ENCODE measurements at places on chromosomes 13 and 19.
A peak's percentile ranks its signal among the peaks of the same experiment; 100 is the strongest.

GRCh38 chr13:35478271-35479037 lies 2.0 kb upstream of the MAB21L1 start:
- peak; percentile 22 for DNase-seq

DNA sequence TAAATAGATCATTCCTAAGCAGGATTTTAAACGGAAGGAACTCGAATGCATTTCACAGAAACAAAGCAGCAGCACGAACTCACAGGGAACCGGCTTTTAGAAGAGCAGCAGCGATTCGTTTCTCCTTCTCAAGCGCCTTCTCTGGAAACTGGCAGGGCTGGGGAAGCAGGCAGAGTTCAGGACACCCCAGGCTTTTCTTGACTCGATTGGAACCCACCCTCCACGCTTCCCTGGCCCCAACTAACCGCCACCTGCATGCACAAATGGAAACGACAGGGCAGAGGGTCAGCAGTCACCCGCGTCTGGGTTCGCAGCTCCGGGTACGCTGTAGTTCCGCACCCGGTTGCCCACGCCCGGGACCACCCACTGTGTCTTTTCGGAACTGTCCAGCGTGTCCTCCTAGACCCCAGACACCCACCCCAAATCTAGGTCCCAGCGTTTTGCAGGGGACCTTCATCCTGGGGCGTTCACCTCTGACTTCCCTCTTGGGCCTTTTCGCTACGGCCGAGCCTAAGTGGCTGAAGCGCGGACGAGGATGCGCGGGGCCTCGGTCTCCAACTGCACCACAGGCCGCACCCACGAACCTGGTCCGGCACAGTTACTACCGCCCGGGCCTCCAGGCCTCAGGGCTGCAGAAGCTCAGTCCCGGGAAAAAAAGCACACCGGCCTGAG lies 500 bp downstream of the ZFP30 start:
- DNase-seq, result peak; percentile 57

DNA sequence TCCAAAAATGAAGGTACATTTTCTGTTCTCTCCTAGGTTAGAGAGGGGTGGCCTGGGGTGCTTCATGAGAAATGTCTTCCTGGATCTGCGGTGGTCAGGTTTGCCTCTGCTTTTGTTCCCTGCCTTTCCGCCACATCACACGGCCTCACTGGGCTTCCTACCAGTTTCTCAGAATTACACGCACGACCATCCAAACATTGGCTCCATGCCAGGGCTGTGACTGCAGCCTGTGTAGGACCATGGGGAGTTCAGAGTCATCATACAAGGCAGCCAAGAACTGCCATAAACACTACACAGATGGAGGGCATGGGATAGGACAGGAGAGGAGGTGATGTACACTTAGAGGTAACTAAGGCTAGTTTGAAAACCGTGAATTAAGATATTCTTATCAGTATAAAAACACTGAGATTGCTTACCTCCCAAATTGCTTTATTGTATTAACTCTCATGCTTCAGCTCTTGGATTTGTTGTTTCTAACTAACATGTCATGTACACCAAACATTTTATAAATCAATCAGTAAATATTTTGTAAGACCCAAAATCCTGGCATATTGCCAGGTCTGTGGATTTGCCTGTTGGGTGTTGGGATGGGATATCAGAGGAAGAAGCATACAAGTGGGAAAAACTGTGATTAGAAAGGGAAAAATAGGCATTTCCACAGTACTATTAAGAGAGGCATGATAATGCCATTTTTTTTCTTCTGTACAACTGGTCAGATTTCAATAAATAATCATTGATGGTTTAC lies 45.2 kb downstream of the CDADC1 start:
- no peak for DNase-seq

GRCh38 chr13:46341112-46341711 lies 45.8 kb downstream of the RUBCNL start:
- peak; percentile 43 for DNase-seq

DNA sequence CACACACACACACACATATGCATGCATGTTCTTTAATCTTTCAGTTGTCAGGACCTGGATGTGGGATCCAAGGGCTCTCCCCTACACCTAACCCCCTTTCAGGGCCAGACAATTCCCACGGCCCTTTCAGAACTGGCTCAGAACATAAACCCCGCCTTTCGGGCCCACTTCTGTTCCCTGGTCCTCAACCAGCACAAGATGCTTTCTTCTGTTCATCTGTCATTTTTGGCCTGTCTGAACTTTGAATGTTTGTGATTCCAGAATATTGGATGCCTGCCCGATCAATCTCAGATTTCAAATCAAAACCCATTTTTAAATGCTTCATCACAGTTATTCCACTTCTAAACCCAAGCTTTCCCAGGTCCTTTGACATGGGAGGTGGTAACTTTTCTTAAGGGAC lies 167.3 kb downstream of the USP12 start:
- DNase-seq, result no peak

- DNase-seq, result peak; percentile 91
These were observed 22.5 kb downstream of the C13orf46 start for GRCh38 chr13:113951246-113951999.

- no peak for DNase-seq
These were observed 32.1 kb upstream of the OR1M1 start for GRCh38 chr19:9054765-9055164.

DNA sequence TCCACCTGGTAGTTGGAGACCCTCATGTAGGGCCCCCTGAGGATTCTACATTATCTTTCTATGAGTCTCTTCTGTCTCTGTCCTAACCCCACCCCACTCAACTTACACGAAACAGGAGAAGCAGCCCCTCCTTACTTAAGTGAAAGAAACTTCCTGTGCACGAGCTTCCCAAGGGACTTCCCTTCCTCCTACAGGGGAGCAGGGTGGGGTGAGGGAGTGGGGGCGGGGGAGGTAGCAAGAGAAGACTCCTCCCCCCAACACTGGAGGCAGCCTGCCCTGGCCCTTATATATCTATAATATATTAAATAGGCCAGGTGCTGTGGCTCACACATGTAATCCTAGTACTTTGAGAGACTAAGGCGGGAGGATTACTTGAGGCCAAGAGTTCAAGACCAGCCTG lies 5.5 kb upstream of the PDE4C start:
- DNase-seq, result no peak

GRCh38 chr19:50992666-50993035 lies 8.8 kb downstream of the KLK8 start:
- DNase-seq, result no peak

DNA sequence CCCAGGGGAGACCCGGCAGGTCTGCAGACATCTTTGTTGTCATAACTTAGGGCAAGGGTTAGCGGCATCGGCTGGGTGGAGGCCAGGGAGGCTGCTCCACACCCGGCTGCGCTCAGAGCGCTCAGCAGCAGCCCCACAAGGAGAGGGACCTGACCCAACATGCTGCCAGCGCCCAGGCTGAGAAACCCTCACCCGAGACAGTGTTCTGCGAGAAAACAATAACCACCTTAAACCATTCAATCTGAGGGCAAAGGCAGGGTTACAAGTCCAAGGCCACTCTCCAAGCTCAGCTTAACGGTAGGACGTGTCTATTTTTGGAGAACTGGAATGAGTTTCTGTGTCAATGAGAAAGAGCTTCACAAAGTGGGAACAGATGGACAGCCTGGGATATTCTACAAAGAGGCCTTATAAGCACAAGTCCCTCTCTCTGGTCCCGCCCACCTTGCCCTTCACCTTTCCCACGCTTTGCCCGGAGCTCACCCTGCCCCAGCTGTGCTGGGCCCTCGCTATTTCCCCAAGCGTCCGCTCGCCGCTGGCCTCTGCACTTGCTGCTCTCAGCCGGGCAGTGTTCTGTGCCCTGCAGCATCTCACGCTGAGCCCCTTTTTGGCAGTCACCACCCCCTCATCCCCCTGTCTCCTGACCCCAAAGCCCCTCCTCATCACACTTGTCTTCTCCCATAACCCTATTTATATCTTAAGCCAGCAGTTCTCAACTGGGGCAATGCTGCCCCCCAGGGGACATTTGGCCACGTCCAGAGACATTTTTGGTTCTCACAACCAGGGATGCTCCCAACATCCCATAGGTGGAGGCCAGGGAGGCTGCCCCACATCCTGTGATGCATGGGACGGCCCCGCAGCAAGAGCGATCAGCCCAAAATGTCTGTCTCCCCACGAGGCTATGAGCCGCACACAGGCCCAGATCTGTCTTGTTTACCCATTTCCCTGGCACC lies 17.6 kb downstream of the PPP1R12C start:
- DNase-seq, result no peak

DNA sequence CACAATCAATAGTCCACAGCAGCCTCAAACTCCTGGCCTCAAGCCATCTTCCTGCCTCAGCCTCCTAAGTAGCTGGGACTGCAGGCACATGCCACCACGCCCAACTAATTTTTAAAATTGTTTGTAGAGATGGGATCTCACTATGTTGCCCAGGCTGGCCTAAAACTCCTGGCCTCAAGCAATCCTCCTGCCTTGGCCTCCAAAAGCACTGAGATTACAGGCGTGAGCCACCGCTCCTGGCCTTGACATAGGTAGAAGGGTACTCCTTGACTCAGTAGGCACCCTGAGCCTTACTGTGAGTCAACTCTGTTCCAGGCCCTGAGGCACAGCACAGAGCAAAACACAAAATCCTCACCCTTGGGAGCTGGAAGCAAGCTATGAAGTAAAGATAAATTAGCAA lies 7.8 kb downstream of the TNPO2 start:
- no peak for DNase-seq

DNA sequence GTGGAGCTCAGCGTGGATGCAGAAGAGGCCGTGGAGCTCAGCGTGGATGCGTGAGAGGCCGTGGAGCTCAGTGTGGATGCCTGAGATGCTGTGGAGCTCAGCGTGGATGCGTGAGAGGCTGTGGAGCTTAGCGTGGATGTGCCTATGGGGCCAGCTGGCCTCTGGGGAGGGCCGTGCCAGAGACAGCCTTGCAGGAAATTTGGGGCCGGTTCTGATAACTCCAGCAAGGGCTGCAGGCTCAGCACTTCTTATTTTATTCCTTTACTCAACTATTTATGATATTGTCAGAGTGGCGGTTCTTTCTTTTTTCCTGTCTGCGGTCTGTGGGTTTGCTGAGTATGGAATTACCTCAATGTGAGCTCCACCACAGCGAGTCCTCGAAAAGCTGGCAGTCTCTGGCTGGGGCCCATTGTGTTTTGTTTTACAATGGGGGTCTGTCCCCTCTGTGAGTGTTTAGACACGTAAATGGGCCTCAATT lies 17.8 kb upstream of the TMEM255B start:
- no peak for DNase-seq

GRCh38 chr13:89930861-89931260 lies 1416.6 kb upstream of the MIR17HG start:
- no peak for DNase-seq

- DNase-seq, result peak; percentile 87
These were observed at the start of gene ZNF181 for GRCh38 chr19:34733746-34734536. TSS of gene ZNF181 (plus strand) at chr19:34734243. CDS start at chr19:34735038, 795 bp downstream.

DNA sequence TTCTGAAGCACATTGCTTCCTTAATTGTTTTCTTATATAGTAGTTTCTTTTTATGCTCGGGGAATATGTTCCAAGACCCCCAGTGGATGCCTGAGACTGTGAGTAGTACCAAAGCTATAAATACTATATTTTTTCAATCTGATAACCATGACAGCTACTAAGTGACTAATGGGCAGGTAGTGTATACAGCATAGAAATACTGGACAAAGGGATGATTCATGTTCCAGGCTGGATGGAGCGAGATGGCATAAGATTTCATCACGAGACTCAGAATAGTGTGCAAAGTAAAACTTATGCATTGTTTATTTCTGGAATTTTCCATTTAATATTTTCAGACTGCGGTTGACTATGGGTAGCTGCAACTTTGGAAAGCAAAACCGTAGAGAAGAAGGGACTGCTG lies 47.9 kb upstream of the OLFM4 start:
- no peak for DNase-seq

DNA sequence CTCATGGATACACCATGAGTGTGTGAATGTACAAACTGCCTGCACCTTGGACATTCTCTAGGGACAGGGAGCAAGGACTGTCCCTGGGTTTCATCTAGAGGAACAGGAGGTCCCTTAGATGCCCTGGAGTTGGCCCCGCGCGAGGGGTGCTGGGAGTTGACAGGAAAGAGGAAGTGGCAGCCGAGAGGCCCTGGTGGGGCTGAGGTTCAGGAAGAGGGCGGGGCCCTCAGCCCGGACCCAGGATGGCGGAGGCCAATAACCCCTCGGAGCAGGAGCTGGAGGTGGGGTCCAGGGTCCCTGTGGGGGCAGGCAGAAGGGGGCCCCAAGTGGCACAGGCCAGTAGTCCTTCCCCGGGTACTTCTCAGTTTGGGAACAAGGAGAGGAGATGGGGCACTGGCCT lies 6.9 kb downstream of the PKN1 start:
- DNase-seq, result peak; percentile 87

DNA sequence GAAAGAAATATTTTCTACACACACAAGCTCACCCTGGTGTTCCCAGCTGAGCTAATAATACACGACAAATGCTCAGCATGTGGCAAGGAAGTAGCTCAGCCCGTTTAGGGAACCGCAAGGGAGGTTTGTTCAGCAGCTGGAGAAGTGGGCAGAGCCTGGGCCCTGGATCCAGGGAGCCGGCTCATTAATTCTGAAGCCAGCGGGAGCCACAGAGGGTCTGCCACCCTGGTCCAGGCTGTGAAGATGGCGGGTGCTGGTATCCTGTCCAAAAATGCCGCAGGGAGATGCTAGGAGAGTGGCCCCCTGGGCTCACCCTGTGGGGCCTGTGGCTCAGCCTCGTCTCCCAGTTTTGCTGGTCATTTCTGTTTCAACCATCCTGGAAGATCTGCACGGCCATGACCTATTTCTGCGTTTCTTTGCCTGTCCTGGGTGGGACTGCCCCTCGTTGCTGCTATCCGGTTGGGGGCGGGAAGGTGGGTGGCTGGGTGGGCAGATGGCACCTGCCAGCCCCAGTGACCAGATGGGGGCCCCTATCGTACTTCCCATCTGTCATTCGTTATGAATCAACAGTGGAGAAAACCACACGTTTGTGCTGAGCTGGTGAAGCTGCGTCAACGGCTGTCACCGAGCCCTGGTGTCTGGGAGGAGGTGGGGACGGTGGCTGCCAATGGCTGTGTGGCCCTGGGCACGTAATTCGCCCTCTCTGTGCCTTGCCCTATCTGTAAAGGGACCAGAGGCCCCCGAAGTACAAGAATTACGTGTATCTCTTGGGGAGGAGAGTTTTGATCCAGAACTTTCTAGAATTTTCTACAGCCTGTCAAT lies 2.7 kb upstream of the GNA15 start:
- DNase-seq, result peak; percentile 82

DNA sequence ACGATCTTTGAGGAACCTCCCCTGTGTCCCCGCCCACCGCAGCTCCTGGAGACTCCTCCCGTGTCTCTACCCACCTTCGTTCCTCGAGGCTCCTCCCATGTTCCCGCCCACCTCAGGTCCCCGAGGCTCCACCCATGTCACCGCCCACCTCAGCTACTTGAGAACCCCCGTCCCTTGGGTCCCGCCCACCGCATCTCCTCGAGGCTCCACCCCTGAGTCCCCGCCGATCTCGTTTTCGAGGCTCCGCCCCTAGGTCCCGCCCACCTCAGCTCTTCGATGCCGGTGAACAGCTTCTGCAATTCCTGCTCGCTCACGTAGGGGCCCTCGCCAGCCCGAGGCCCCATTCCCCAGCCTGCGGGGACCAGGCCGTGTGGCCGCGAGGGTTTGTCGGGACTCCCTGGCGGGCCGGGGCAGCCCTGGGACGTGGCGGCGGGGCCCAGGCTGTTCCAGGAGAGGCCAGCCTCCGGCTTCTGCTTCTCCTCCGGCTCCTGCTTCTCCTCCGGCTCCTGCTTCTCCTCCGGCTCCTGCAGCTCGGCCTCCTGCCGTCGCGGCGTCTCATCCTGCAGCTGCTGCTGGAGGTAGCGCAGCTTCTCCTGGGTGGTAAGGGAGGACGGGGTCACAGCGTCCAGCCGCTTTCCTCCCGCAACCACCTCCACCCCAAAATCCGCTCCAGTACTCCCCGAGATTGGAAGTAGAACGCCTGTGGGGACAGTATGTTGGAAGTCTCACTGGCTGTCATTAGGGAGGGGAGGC lies 16.7 kb downstream of the TSKS start:
- DNase-seq, result peak; percentile 40
